ENCODE measurements at places on chromosomes 2 and 18.

DNA sequence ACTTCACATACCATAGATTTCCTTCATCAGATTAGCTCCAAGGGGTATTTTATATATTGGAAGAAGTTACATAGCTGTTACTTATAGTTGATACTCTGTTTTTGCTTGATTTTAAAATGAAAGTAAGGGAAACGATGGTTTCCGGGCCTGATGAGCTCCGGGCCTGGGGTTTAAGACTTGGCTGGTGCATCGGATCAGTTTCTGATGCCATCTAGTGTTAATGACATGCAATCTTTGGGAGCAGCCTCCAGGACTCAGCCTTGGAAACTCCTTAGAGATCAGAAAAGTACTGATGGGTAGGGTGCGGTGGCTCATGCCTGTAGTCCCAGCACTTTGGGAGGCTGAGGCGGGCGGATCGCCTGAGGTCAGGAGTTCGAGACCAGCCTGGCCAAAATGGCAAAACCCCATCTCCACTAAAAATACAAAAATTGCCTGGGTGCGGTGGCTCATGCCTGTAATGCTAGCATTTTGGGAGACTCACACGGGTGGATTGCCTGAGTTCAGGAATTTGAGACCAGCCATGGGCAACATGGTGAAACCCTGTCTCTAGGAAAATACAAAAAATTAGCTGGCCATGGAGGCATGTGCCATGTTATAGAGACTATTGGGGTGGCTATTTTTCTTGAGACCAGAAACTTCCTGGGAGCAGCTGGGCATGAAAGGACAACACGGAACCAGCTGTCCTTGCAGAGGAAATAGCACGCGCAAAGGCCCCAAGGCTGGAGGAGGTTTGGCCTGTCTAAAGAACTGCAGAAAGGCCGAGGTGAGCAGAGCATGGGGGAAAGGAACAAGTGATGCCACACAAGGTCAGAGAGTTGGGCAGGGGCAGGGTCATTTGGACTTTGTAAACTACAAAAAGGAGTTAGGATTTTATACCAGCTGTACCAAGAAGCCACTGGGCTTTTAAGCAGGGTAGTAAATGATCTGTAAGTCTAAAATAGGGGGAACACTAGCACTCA is 46.9 kb upstream of the CNOT11 start:
- peak; percentile 18 for DNase-seq

- no peak for DNase-seq
These were observed 19.3 kb upstream of the CD28 start for GRCh38 chr2:203687165-203687564.

DNA sequence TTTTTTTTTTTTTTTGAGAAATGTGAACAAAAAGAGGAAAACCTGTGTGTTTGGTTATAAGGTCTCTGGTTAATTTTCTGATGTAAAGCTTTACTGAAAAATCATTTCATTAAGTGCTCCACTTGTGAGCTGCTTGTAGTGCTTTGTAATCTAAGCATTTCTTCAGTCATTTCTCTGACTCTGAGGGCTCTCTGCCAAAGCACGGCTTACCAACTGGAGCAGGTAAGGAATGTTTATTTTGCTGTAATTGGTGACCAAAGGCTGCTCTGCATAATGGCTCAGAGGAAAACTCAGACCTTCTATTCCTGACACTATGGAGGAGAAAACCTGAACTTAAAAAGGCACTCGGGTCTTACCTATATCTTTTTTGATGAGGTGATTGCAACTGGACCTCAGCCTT is 848.8 kb downstream of the MBD2 start:
- DNase-seq = no peak

- DNase-seq = no peak
These were observed 83.5 kb downstream of the LDLRAD4 start for GRCh38 chr18:13302040-13302439.

DNA sequence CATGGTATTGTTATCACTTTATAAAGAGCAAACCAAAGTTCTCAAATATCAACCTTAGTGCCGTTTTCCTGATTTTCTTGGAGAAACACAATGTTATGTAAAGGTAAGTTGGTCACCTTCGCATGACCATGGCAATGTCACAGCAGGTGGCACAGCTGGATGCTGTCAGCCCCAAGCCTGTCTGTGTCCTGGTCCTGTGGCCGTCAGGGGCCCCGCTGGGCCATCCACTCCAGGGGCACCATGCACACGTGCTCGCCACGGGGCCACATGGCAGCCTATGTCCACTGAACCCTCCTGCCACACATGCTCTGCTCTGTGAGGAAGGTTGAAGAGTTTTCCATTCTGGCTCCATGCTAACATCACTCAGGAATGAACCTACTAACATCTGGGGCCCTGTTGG is 85.9 kb downstream of the EIPR1 start:
- DNase-seq = no peak

- no peak for DNase-seq
These were observed 138.5 kb upstream of the DAPL1 start for GRCh38 chr2:158656492-158657229.

GRCh38 chr2:147515213-147515612 is 329.6 kb upstream of the ACVR2A start:
- no peak for DNase-seq

DNA sequence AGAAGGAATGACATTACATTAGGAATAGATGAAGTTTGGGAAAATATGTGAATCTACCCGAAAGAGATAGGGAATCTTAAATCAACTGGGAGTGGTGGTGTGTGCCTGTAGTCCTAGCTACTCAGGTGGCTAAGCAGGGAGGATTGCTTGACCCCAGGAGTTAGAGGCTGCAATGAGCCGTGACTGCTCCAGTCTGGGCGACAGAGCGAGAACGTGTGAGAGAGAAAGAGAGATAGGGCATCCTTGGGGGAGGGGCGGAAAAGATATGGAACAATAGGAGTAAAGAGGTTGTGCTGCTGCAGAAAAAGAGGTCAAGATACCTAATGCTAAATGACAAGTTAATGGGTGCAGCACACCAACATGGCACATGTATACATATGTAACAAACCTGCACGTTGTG is 47.1 kb upstream of the ADAM23 start:
- DNase-seq = no peak

DNA sequence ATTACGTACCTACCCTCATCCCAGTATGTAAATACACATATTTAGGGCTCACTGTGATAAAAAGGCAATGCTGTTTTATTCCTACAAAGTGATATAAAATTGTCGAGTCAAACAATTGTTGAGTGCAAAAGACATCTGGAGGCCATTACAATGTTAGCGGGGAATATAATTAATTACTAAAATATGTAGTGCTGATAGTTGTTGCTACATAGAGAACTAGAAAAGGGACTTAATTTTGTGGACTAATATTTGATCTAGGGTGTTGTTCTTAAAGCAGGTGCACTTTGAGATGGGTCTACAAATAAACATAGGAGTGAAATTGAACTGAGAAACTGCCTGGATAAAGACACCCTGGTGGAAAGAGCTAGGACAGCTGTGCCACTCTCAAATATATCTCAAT is 300.1 kb downstream of the NOL4 start:
- no peak for DNase-seq

- no peak for DNase-seq
These were observed 499.2 kb downstream of the CNTNAP5 start for GRCh38 chr2:124524155-124524915.

- no peak for DNase-seq
These were observed 18.1 kb downstream of the CAPN14 start for GRCh38 chr2:31199206-31199605.

- no peak for DNase-seq
These were observed 147.7 kb downstream of the CTNNA2 start for GRCh38 chr2:79660557-79660956.

DNA sequence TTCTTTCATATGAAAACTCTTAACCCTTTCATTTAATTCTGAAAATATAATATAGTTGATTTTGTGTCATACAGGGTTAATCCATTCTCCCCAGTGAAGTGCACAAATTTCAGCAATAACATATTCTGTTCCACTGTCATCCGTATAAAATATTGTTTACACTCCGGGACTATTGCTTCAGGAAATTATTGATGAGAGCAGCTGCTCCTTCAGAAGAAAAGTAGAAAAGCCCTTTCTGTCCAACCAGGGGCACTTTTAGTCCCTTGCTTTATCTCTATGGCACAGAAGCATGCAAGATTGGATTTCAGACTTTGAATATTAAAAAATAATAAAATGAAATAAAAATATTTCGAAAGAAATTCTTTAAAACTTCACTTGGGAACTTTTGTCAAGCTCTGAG is 535.7 kb upstream of the SLC39A10 start:
- DNase-seq = no peak

- DNase-seq = no peak
These were observed 319.0 kb upstream of the SOX11 start for GRCh38 chr2:5373200-5373599.

DNA sequence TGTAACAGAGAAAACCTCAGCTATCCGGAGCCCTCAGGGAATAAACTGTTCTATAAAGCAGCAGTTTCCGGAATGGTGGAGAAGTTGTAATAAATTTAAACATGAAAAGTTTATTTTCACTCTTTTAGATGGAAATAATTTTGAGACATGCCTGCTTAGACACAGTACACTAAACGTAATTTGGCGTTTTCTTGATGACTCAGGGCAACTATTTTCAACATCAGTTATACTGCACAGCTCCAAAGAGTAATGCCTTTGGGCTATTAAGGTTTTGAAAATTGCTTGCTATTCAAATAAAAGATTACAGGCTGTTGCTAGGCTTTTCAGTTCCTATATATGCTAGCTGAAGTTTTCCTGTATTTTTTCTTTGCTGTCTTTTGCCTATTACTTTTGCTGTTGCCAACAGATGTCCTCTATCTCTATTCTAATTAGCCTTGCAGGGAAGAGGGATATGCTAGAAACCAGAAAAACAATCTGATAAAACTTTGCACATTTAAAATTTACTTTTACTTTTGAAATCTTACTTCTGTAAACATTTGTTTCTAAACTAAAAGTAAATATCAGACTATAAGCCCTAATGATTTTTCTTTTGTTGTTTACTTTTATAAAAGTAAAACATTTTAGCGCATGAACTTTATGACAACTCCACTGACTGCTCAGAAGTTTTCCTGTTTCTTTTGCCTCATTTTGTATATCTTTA is 113.4 kb upstream of the WDSUB1 start:
- DNase-seq = no peak

- no peak for DNase-seq
These were observed 140.9 kb downstream of the DIS3L2 start for GRCh38 chr2:232102380-232102779.

DNA sequence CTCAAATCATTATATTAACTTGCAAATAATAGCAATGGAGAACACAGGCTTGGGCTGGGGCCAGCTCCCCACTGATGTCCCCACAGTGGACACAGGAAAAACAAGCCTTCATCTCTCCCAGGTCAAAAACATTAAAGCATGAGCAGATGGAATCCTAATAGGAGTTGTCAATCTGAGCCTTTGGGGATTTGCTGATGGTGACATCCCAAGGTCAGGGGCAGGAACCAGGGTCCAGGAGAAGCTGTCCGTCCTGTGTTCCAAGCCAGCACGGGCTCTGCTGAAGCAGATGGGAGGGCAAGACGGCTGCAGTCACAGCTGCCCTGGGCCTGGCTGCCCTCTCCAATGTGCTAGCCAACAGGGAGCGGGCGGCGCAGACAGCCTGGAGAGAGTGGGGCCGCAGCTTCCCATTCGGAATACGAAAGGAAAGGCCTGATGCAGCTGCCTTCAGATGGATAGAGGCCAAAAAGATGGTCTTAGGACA is 135.5 kb downstream of the NDUFA10 start:
- no peak for DNase-seq

DNA sequence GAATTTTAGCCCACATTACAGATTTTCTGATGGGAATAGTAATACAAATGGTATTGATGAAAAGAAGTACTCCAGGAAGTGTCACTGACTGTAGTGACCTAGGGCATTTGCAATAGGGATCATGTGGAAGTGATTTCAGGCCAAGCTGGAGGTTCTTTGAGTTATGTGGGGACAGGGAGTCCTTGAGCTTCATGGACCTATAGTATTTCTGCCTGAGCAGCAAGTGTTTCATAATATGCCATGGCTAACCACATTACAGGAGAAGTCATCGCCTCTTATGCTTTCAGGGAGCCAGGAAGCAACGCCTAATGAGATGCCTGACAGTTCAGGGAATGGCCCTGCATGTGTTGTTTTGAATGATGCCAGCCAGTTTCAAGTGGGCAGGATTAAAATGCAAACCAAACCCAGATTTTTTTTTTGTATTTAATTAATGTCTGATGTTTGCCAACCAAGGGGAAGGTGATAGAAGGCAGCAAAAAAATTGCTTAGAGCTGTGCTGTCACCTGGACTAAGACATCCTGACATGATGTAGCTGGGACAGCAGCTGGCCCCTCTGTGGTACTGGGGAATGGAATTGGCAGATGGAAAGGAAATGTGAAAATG is 109.5 kb downstream of the RAPGEF4 start:
- no peak for DNase-seq

DNA sequence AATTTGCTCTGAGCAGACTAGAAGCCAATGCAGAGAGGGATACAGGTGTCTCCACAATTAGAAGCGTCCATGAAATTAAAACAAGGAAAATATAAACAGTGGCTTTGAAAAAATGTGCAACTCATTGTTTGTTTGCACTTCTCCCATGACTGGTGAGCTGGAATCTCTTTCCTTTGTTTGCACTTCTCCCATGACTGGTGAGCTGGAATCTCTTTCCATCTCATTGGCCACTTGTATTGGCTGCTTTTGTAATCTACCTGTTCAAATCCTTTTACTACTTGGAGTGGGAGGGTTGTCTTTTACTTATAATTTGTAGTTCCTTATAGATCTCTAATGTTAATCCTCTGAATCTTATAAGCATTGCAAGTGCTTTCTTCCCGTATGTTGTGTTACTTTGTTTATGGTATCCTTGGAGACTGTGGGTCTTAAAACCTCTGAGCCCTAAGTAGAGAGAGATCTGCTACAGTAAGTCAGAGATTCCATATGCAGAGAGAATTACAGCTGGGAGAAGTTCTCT is 94.1 kb downstream of the RTN4 start:
- no peak for DNase-seq

- no peak for DNase-seq
These were observed 70.2 kb upstream of the DAPL1 start for GRCh38 chr2:158724803-158725381.

DNA sequence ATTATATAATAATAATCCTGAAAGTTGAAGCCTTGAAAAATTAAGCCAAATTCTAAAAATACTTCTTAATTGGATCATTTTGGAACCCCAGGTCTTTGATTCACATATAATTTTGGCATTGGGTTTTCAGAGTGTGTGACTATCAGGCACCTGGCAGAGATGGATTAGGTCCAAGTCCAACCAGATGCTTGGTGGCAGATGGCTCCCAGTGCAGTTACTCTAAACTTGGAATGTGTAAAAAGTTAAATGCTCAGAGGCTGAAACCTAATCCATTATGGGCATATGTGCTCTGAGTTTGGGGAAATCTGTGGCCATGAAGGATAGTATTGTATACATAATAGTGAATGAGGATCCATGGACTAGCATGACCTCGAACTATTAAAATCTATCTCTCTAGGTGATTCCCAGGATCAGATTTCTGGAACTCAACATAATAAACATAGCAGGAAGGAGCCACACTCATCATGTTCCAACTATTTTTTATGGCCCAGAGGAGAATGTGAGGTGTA is 333.0 kb downstream of the RPRM start:
- no peak for DNase-seq

Measured in stimulated activated CD8-positive, alpha-beta memory T cell treated with anti-CD3 and anti-CD28 coated beads, Interleukin-15, amount 100 ng/mL, for 48 hours (primary cell).